NB4 (cell line): ENCODE measurements at places on chromosomes 2 and 18.
A peak's percentile ranks its signal among the peaks of the same experiment; 100 is the strongest.

DNA sequence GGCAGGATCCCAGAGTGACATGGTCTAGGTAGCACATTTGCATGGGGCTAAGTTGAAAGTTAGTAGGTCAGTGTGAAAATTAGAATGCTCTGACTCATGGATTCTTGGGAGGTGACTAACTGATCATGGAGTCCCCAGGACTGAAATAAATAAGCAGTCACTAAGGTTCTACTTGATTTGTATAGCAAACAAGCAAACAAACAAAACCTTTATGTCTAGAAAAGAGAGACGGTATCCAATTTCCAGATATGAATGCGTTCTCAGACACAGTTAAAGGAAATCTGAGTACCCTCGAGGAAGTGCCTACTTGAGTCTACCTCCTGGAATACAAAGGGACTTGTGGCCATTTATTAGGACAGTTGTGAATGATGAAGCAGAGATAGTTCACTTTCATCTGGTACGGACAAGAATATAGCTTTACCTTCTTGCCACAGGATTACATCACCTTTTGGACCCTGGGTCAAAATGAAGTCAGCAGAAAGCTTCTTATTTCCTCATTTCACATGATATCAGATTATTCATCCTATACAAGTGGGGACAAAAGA, 54.3 kb upstream of the AGPS start:
- DNase-seq, result no peak

- no peak for DNase-seq
These were observed 121.3 kb upstream of the RNU4ATAC start for GRCh38 chr2:121409388-121409787.

DNA sequence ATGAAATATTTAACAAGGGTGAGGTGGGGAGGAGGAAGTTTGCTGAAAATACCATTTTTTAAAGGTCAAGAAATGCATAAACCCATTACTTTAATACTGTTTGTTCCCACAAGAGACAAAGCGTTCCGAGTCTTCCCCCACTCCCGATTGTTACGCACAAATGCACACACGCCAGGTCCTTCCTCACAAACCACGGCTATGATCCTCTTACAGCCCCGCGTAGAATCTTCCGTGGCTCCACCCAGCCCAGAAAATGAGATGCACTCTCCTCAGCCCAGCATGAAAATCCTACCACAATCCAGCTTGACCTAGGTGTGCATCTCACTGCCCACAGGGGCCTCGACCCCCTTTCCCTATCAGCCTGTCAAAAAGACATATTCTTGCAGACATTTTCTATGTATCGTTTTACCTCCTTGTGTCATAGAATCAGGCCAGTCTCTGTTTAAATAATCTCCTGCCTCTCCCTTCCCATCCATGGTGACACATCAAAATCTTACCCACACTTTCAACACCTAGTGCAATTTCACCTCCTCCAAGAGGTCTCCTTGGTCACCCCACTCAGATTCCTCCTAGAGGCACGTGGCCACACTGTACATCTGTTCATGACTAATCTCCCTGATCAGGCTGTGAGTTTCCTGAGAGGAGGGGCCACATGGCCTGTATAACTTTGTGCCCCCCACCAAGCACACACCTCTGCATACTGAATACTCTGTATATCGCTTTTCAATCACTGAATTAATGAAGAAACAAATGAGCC, 491.0 kb upstream of the KLHL29 start:
- DNase-seq, result no peak

DNA sequence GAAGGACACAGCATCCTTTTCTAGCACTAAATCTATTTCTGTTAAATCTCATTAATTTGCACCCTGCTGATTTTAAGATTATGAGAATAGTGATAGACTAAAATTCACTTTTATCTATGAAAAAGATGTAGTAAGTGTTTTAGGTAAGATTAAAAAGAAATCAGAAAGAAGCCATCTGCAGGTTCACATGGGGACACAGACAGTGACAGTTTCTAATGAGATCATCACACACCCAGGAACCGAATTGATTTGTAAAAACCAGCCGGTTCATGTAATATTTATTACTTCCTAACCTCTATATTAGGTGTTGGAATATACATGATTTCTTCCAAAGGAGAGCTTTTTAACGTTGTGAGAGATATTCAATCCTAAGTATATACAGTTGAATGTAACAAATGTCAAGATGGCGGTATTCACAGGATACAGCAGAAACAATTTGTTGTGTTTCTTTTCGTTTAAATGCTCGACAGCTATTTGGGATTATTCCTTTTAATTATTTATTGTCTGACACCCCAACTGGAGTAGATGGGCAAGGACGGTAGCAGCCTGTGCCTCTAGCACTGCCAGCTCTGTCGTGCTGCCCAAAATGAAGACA, 223.4 kb downstream of the CCDC102B start:
- no peak for DNase-seq

DNA sequence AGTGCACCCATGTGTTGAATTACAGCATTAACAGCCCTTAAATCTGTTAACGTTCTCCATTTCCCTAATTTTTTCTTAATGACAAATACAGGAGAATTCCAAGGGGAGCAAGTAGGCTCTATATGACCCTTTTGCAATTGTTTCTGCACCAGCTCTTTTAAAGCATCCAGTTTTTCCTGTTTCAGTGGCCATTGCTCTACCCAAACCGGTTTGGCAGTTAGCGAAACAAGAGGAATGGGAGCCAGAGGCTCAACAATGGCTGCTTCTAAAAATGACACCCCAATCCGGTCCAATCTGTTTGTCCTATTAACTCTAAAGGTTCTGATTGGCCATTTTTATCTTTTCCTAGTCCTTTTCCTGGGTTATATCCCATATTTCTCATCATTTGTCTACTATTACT, 15.1 kb upstream of the SUCLG1 start:
- no peak for DNase-seq

DNA sequence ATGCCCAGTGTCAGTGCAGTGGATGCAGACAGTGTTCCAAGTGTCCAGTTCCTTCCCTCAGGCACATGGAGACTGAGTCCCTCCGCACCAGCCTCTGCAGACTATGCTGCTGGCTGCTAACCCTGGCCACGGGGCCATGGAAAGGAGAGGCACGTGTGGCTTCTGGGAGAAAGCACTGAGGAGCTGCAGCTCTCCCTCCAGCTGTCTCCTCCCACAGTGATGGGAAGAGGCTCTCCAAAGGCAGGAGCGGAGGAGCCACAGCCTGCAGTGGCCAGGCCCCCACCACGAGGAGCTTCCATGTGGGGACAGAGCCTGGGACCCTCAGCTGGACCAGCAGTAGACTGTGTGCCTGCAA, 141.1 kb downstream of the NDUFA10 start:
- no peak for DNase-seq

GRCh38 chr2:205937211-205937610, 148.8 kb downstream of the INO80D start:
- DNase-seq, result no peak

- DNase-seq, result no peak
These were observed 718 bp upstream of the NXPH2 start for GRCh38 chr2:138780908-138781307.

- DNase-seq, result peak; percentile 93
These were observed 1.8 kb upstream of the RNPEPL1 start for GRCh38 chr2:240566203-240567136.

DNA sequence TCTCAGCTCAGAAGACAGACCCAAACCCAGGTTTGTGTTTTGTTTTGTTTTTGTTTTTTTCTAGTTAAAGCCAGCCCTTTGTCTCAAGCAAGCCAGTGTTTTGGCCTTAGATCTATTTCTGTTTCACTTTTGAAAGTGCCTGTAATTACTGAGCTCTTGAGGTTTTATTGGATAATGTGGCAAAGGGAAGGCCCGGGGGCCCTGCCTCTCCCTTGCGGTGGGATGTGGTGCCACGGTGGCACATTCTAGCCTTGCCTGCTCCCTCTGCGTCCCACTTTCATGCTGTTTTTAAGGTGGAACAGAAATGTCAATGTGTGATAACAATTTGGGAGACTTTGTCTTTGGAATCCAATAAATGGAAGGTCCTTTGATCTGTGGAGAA, 2.5 kb downstream of the HPCAL1 start:
- peak; percentile 59 for DNase-seq

- no peak for DNase-seq
These were observed 230.5 kb downstream of the MYCN start for GRCh38 chr2:16170675-16171424.

- no peak for DNase-seq
These were observed 74.8 kb downstream of the XDH start for GRCh38 chr2:31339696-31340095.

DNA sequence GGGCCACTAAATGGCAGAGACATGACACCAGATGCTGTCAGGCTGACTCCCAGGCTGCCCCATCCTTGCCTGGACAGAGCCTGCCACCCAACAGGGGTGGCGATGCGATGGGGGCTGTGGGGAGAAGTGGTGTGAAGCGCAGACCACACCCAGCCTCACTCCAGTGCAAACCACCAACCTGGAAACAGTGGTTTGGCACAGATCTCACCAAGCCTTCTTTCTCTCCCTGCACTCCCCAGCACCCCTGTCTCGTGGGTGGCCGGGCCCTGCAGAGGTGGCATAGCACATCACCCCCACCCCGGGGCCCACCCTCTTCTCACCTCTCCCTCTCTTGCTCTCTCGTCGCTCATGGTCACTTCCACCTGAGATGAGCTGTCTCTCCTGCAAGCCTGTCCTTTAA, 32.6 kb downstream of the CIB4 start:
- no peak for DNase-seq

- DNase-seq, result no peak
These were observed 55.6 kb downstream of the INPP5D start for GRCh38 chr2:233115741-233116140.

GRCh38 chr2:190635781-190636180, 13.1 kb upstream of the NAB1 start:
- DNase-seq, result peak; percentile 17

GRCh38 chr18:8741117-8741516, 35.8 kb downstream of the MTCL1 start:
- DNase-seq, result no peak

DNA sequence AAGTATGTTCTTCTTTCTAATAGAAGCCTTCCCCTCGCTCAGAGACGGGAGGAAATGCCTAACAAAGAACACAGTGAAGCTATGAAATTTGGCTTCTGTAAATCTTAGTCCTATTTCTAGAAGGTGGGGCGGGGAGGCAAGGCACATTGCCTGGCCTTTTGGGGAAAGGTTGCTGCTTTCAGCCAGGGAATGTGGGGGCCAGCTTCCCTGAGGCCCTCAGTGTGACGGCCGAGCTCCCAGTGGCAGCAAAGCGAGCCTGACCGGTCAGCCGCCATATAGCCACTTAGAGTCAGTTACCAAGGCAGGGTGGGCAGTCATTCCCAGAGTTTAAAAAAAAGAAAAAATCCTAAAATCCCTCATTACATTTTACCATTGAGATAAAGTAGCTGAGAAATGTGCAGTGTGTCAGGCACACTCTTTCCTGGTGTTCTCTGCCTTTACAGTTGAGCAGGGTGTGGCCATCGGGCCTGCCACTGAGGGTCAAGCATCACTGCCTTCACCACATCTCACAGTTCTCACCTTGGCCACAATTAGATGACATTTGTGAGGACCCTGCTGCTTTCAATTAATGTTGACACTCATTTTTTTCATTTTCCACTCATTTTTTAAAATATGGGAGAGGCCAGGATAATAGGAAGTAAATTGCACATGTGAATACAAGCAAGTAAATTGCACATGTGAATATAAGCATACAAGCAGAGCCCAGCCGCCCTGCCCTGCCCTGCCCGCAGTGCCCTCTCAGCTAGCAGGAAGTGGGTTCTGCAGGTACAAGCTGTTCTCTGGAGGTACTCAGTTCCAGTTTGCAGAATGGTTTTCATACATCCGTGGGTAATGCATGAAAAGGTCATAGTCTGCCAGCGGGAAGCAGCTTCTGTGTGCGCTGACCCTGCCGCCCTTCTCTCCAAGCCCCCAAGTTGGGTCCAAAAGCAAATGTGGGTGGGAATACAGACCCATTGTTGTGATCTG, 76.9 kb downstream of the WDSUB1 start:
- no peak for DNase-seq

DNA sequence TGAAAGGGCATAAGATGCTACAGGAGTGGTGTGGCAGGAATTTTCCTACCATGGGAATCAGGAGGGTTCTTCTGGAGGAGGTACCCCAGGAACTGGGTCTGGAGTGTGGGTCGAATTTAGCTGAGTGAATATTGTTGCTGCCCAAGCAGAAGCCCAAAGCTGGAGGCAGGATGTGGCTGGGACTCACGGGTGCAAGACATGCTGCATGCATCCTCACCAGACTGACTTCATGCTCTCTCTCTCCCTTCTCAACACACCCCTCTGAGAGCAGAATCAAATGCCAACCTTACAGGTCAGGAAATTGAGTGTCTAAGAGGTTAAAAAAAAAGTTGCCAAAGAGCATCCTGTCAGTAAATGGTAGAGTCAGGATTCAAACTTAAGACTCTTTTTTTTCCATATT, 78.8 kb upstream of the TTC39C start:
- no peak for DNase-seq

- DNase-seq, result peak; percentile 19
These were observed 166.4 kb downstream of the TMEM247 start for GRCh38 chr2:46645681-46646162.

DNA sequence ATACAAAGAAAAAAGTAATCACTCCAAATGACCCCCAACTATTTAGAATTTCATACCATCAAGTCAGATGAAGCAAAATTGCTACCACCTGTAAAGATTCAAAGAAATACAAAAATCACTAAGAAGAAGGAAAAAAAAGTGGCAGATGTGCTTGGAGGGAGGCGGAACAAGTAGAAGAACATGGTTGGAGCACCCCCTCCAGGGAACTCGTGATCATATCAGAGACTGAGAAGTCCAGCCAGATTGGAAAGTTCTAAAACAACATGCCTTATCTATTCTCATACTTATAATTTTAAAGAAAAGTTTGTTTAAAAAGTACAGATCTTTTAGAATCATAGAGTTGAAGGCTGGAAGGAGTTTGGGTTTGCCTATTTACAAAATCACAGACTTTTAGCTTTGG, 113.4 kb upstream of the CYP26B1 start:
- peak; percentile 4 for DNase-seq

DNA sequence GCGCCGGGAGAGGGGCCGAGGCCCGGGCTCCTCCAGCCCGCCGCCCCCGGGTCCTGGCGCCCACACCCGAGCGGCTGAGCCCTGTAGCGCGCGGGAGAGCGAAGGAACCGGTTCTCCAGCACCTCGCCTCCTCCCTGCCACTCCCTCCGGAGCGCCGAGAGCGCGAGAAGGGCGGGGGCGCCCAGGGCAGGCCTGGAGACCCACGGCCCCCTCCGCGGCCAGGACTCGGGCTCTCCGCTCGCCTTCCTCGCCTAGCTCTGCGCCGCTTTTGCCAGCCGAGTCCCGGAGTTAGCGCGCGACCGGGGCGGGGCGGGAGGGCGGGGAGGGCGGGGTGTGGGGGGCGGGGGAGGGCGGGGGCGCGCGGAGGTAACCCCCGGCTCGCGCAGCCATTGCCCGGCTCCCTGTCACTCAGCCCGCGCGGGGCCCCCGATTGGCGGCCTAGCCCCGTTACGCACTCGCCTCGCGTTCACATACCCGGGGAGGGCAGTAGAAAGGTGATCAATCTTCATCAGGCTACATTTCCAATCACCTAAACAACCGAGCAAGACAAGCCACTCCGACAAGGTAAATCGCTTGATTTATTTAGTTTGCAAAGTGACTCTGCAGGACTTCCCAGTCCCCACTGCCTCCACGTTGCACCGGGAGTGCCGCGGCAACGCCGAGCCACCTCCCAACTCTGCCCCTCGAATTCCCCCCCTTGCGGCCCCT, at the start of gene OTX1:
TSS of gene OTX1 (plus strand) at position 497 of the 708 bp plus-strand sequence. CDS start 2,161 bp downstream, outside the sequence.
- DNase-seq, result peak; percentile 91

GRCh38 chr18:78511666-78512601, 467.7 kb upstream of the SALL3 start:
- no peak for DNase-seq

GRCh38 chr2:238881353-238882081, 33.6 kb downstream of the TWIST2 start:
- DNase-seq, result no peak
